ENCODE measurements at places on chromosomes 5 and 9.

GRCh38 chr5:170773024-170773985 is 10.2 kb upstream of the GABRP start:
- no peak overlapping the region for H3K27ac ChIP-seq
- H3K36me3 ChIP-seq, result no peaks in the 10 kb centered on the region
- H3K4me3 ChIP-seq, result no peak overlapping the region

GRCh38 chr9:18260521-18260920 is 213.4 kb upstream of the ADAMTSL1 start:
- DNase-seq, result no peak
- no peaks in the 10 kb centered on the region for H3K36me3 ChIP-seq
- peaks cover 11% of the 10 kb centered on the region for H3K27me3 ChIP-seq
- H3K27ac ChIP-seq, result no peak overlapping the region
- H3K4me1 ChIP-seq, result no peaks in the 10 kb centered on the region

DNA sequence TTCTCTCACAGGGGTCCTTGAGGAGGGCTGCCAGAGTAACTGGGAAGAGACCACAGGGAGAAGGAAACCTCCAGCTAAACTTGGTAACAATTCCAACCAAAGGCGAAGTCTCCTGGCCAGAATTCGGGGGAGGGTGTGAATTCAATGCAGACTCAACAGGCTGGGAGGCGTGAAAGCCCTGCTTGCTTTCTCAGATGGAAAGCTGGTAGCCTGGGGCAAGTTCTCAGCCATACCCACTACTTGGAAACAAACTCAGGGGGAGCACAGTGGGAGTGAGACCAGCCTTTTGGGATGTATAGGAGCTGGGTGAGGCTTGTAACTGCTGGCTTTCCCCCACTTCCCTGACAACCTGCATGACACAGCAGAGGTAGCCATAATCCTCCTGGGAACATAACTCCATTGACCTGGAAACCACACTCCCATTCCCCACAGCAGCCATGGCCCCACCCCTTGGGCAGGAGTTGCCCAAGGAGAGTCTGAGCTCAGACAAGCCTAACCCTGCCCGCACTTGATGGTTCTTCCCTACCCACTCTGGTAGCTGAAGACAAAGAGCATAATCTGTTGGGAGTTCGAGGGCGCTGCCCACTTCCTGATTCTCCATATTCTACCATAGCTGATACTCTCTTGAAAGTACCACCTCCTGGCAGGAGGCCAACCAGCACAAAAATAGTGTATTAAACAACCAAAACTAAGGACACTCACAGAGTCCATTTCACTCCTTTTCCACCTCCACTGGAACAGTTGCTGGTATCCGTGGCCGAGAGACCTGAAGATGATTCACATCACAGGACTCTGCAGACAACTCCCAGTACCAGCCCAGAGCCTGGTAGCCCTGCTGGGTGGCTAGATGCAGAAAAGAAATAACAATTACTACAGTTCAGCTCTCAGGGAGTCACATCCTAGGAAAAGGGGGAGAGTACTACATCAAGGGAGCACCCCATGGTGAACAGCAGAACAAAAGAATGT is 123.8 kb downstream of the FAM170A start:
- no peaks in the 10 kb centered on the region for H3K4me1 ChIP-seq
- no peak overlapping the region for H3K4me3 ChIP-seq
- H3K27me3 ChIP-seq, result no peaks in the 10 kb centered on the region
- no peak for DNase-seq

- H3K36me3 ChIP-seq, result peaks cover 21% of the 10 kb centered on the region
- H3K4me1 ChIP-seq, result peaks cover 60% of the 10 kb centered on the region
- no peaks in the 10 kb centered on the region for H3K27me3 ChIP-seq
- peak; percentile 74 for DNase-seq
- H3K27ac ChIP-seq, result peak overlapping the region; percentile 93
These were observed 1.1 kb downstream of the FKBP15 start for GRCh38 chr9:113219969-113220368.

DNA sequence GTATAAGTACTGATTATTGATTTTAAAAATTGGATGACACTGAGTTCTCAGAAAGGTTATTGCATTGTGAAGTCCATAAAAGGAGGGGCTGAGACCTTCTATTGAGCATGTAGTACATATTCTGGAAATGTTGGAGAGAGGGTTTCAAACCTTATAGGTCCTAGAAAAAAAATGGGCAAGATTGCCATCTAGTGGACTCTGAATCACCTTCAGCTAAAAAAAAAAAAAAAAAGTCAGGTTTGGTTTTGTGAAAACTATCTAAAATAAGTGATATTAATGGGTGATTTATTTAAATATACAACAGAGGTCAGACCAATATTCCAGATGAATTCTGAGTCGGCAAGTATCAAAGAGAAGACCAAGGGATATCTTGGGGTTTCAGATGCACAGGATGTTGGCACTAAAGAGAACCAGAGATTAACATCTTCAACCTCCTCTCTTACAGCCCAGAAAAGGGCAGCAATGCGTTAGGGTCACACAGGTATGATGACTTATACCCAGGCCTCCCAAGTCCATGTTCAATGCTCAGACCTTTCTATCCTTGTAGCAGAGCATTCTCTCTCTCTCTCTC is 109.8 kb upstream of the NMUR2 start:
- H3K4me1 ChIP-seq, result peaks cover 4% of the 10 kb centered on the region
- DNase-seq, result no peak
- H3K36me3 ChIP-seq, result no peaks in the 10 kb centered on the region
- H3K27me3 ChIP-seq, result peaks cover 22% of the 10 kb centered on the region
- no peak overlapping the region for H3K27ac ChIP-seq
